ENCODE measurements at places on chromosomes 5 and 9.

DNA sequence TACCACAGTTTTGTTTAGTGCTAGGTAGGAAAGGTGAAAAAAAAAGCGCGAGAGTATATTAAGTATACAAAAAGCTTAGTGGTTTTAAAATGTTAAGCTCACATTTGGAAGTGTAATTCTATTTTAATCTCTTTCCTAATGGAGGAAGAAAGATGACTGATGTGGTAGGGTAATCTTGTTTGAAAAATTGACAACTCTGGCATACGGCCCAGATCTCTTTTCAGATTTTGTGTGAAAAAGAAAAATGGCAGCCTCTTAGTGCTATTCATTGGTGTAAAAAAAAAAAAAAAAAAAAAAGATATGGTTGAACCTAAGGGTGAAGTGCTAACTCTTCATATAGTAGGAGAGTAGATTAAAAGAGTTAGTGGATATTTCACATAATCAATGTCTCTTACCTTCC, 108.0 kb downstream of the ZSWIM6 start:
- no peak for DNase-seq

GRCh38 chr5:87210076-87210475, 57.6 kb upstream of the RASA1 start:
- DNase-seq = no peak

GRCh38 chr9:111527347-111527746, 2.4 kb downstream of the ZNF483 start:
- no peak for DNase-seq

DNA sequence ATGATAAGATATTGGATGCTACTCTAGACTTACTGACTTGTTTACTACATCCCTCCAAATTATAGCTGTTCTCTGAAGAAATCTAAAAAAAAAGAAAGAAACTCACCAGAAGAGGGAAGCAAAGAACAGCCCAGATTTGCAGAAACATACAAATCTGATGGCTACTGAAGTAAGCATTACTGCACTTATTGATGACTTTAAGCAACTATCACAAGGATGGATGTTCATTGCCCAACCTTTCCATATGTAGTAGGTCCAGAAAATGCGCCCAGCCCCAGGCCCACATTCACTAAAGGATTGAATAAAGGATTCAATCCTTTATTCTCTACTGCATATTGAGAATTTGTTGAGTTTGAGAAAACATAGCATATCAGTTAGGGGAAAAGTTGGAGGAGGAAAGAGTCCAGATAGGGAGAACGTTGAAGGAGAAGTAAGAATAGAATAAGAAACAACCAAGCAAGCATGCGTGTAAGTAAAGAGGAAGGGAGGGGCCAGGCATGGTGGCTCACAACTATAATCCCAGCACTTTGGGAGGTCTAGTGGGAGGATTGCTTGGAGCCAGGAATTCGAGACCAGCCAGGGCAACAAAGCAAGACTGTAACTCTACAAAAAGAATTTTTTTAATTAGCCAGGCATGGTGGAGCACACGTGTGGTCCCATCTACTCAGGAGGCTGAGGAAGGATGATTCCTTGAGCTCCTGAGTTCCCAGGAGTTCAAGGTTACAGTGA, 33.8 kb upstream of the DTWD2 start:
- no peak for DNase-seq

DNA sequence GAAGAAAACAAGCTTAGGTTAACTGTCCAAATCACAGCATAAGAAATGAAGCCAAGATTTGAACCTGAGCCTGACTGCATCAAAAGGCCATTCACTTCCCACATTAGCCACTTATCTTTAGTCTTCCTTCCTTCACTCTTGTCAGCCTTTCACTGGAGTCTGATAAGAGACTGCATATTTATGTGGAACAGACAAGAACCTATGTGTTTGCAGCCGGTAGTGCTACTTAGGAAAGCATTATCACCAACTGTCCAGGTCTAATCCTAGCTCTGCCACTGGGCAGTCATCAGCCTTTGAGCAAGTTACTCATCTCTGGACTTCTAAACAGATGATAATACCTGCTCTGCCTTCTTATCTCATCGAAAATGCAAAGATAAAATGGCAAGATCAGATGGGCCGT, 12.1 kb upstream of the ATP6V0E1 start:
- DNase-seq = no peak

DNA sequence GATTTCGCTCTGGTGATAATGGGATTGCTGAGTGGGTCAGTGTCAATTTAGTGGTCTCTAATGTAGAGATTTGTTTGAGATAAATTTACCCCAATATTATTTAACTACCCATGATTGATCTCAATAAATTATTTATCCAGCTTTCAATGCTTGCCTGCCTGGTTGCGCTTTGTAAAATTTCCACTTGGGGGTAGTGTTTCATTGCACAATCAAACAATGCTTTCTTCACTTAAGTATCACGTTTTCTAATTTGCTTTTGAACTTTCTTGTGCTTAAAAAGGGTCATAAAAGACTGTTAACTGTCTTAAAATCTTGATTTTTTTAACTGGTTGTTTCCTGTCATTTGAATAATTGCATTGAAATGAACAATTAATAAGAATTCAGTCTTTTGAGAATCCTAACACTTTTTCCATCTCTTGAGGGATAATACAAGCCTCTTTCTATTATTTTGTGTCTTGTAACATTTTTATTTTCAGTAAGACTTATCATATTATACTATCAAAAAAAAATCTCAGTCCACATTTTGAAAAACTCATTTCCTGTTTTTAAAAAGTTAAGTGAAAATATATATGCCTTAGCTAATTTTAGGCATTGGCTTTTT, 18.7 kb downstream of the HSD17B4 start:
- no peak for DNase-seq

- DNase-seq = no peak
These were observed 180.9 kb downstream of the IRX2 start for GRCh38 chr5:2570586-2570985.

DNA sequence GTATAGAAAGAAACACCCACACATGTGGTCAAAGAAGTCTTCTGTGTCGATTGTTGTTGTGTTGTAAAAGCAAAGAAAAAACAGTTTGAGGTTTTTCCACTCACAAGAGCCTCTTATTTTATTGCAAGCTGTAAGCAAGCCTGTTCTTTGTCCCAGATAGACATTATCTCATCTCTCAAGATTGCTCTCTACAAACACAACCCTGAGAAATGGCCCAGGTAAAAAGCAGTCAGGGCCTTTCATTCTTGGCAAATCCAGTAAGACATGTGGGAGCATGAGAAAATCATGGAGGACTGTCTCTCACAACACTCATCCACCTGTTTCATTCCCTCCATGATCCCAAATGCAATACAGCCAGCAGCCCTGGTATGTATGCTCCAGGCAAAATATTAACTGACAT, 286.6 kb upstream of the POU5F2 start:
- DNase-seq = no peak

- no peak for DNase-seq
These were observed 52.8 kb upstream of the GRHPR start for GRCh38 chr9:37369671-37370070.

- no peak for DNase-seq
These were observed 1.7 kb downstream of the ABCA2 start for GRCh38 chr9:137026384-137026783.

DNA sequence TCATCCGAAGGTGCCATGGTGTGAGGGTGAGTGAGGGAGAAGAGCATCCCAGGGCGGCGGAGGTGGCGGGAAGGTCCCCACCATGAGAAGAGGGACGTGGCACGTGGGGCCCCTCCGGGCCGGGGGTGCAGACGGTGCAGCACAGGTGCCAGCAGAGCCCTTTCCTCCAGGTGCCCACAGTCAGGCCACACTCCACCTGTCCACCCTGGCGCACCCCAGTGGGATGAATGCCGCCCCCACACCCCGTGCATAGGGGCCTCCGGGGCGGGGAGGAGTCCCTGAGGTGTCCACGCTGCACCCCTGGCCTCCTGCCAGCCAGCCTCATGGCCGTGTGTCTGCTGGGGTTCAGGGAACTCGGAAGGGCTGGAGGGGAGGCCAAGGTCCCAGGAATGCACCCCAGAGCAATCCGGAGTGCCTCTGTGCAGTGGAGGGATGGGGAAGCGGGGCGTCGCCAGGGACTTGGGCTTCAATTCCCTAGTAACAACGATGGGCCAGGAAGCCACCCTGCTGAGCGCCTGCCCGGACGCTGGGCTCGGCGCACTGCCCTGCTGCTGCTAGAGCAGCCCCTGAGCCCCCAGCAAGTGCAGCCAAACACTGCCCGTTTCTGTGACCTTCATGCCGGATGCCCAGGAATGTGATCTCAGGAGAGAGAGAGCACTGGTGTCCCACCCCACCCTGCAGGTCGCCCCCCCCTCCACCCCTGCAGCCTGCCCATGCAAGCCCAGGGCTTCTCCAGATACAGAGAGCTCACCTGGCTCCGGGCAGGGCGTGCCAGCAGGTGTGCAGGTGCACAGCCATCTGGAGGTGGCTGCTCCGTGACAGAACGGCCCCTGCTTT, 8.8 kb upstream of the NACC2 start:
- no peak for DNase-seq

DNA sequence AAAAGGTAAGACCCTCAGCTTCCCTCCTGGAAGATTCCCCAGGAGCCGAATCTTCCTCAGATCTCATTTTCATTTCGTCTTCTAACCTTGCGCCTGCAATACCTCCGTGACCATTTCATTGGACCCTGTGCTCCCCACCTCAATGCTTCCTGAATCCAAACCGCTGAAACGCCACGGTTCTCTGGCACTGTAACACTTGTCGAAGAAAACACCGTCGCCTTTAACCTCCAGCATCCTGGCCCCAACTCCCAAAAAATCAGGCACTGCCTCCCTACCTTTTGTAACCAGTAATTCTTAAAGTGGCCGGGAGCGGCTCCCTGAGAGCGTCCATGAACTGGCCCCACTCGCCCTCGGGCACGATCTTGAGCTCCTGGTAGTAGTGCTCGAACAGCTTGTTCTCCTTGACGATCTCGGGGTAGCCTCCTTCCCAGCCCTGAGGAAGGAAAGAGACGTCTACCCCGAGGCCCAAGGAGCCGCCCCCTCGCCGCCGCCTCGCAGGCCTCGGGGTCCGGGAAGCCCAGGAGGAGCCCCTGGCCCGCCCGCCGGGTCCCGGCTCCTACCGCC, 438 bp downstream of the NSUN2 start:
- no peak for DNase-seq

GRCh38 chr9:7901621-7902020, 102.0 kb upstream of the DMAC1 start:
- DNase-seq = no peak

DNA sequence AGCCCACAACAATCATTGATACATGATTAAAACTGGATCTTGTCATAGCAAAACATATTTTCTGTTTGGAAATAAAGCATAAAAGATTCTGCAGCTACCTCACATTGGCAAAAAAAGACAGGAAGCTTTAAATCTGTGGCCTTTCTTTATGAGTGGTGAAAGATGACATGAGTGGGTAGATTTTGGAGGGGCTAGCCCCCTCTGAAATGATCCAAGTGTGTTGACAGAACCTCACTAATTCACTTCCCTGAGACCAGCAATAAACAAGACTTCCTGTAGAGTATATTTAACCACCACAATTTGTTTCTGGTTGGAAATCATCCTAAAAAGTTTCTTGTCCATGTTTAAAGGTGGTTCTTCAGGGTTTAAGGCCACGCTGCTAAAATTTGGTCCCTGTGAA, 530.8 kb downstream of the SPATA31D1 start:
- DNase-seq = no peak

DNA sequence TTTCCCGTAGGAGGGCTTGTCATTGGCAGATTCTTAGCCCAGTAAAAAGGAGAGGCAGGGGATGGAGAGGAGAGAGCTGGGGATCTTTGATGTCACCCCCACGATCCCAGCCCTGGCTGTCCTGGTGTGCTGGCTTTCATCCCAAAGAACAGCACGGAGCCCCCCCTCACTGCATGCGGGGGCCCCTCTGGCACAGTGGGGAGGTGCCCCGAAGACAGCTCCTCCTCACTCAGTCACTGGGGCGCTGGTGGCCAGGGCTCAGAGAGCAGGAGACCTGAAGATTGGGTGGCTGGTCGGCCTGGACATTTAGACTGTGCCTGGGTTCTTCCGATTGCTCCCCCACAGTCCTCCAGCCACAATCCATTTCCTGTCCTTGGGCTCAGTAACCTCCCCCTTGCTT, 207.5 kb downstream of the MELK start:
- DNase-seq = no peak

DNA sequence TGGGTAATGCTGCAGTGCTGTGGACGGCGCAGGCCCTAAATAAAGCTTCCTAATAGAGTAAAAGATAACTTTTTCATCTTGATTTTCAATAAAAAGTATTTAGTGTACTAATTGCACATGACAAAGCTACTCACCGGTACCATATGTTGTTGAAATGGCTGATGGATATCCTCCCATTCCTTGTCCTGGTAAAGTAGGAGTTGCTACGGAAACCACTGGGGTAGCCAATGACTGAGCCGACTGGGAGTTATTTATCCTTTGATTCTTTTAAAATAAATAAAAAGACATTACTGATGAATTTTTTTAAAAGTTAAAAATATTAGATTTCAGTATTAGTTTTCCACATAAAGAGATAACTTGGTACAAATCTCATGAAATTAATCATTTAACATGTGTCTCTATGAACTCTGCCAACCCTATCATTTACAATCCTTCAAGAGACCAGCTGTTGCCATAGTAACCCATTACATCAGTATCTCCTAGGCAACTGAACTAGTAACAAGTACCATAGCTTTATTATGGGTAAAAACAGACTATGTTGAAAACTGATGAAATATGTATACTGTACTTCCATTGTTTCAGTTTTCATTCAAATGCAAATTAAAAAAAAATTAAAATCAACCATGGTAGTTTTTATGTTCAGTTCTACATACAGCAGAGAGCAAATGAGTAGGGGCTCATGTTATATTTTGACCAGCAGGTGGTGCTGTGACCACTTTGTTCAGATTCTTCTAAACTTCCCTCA, 153.7 kb downstream of the MEF2C start:
- DNase-seq = peak; percentile 80

- DNase-seq = no peak
These were observed 6.2 kb downstream of the NLN start for GRCh38 chr5:65728218-65728617.

GRCh38 chr5:77983482-77984199, 207.5 kb upstream of the TBCA start:
- DNase-seq = no peak

GRCh38 chr5:25119650-25120049, 474.9 kb upstream of the CDH10 start:
- no peak for DNase-seq

DNA sequence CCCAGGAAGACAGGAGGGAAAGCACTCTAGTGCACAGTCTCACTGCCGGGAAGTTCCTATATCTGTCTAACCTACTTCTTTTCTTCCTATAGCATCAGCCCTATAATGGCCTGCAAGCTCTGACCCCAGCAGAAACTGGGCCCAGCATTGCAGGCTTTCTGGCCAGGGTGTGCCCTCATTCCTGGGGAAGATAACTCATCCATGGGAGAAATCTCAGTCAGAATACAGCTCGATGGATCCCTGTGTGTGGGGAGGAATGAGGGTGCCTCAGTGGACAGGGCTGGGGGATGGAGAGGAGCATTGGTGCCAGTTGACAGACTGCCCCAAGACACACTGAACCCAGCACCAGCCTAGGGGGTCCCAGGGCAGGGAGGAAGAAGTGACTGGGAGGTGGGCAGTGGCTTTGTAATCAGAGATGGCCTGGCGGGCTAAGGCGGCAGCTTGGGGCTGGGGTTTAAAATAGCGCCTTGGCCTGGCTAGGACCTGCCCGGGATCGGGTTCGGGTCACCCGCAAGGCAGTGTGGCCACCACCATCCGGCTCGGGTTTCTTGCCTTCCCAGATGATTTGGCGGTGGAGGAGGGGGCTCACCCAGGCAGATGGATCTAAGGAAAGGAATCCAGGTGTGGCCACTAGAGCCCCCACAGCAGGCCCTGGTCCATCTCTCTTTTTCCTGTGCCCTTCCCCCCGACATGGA, 7.6 kb upstream of the CXXC5 start:
- no peak for DNase-seq
